ENCODE measurements at places on chromosomes 4 and X. TPM values are rescaled to one million over a fixed set of nuclear protein-coding genes. Genes with fewer than 3 reads are reported as not detected.
A peak's percentile ranks its signal among the peaks of the same experiment; 100 is the strongest.

The PCSK1N gene
- 167 TPM for polyA plus RNA-seq

The CCDC110 gene
- polyA plus RNA-seq: 4.1 TPM

The WAS gene
- 0.92 TPM for polyA plus RNA-seq

The MBNL3 gene
- polyA plus RNA-seq: 1.2 TPM

The TRIM61 gene
- 0.70 TPM for polyA plus RNA-seq

The CYBB gene
- 0.80 TPM for polyA plus RNA-seq

The ITIH6 gene
- polyA plus RNA-seq: not detected

The SOWAHD gene
- polyA plus RNA-seq: 0.30 TPM

GRCh38 chr4:18749391-18749790 is 727.8 kb upstream of the LCORL start:
- no peak for DNase-seq

DNA sequence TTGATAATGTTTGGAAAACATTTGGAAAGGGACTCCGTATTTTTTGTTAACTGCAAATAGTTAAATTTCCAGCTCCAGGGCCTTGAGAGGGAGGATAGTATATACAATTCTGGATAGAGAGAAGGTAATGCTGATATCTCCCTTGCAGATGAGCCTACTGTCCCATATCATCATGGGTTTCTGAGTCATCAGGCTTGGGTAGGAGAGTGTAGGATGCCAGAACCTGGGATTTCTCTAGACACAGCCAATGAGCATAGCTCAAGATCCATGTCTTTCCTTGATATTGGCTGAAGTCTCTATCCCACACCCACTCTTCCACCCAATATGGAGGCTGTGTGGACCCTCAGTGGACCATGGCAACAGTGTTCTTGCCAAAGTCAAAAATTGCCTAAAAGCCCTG is 7.8 kb downstream of the FRMPD3 start:
- no peak for DNase-seq

DNA sequence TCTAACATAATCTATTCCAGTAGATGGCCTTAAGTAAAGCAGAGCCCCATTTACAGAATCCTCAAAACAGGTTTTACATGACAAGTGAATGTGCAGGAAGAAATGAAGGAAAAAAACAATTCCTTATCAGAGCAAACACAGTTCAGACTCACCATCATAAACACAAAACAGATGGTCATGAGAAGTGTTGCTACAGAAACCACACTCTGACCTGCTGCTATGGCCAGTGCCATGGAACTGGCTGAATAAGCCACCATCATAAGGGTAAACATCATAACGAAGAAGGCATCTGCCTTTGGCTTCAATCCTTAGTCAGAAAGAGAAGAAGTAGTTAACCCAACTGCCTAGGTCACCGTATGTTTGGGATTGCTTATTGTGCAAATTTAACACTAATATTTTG is 61.1 kb downstream of the ABCG2 start:
- DNase-seq: no peak

DNA sequence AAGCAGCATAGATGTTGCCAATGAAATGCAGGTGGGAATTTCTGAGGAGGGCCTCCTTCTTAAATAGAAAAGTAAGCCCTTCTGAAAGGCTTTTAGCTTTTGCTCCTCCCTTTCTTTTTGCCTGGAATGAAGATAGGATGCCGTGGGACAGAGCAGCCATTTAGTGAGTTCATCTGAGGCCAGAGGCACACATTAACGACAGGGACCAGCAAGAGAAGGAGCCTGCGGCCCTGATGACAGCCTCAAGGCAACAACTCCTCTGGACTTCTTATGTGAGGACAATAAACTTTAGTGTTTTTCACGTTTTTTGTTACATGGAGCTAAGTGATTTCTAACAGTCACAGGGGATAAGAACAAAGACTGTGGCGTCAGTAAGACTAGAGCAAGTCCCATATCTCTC is 1.1 kb upstream of the BDH2 start:
- no peak for DNase-seq

DNA sequence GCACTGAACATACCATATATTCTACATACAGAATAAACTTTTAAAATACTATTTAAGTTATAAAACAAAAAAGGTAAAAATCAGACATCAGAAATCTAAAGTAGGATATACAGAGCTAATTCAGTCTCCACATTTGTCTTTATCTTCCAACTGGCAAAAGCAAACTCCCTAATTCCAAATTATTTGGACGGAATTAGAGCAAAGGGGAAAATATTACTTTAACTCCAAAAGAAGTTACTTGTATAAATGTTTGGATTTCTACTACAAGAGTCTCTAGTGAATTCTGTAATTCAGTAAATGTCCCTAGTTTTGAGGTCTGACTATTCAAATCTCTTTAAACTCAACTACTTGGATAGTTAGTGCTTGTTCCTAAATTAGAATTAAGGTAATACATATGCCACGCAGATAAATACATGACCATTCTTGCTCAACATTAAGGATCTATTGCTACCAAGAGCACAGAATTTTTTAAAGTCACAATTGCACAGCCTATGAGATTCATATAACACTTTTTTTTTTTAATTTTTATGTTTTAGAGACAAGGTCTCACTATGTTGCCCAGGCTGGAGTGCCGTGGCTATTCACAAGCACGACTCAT is 7.3 kb downstream of the ZNF280C start:
- DNase-seq: no peak

- DNase-seq: no peak
These were observed 444.7 kb downstream of the IQCM start for GRCh38 chr4:149370785-149371420.

GRCh38 chrX:152822383-152823086 is 8.0 kb downstream of the CETN2 start:
- no peak for DNase-seq

DNA sequence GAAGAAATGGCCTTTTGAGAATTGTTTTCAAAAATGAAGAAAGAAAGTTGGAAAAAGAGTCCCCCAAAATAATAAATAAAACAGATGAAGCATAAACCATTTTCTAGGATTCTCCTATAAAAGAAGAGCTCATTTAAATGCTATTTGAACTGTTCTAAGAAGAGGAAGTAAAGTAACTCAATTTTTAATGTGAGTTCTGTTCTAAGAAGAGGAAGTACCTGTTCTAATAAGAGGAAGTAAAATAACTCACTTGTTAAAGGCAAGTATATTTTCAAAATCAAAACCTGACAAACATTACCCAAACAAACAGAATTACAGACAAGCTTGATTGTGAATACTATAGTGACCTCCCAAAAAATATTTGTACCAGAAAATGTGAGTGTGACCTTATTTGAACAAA is 1326.3 kb downstream of the C4orf33 start:
- no peak for DNase-seq

DNA sequence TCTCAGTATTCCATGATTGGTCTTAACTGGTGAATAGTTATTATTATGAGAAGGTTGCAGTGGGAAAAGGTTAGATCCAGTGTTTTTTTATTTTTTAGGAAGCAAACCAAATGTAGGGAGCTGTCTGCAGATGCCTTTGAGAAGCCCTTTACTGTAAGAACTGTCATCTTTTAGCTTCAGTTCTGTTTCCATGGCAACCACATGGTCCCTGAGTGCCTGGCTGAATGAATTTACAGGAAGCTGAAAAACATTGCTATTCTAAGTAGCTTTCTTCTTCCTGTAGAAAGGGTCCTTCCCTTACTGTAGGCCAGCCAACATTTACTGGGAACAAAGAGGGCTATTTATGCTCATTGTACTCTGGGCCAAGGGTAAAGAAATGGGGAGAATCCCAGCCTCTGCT is 103.3 kb downstream of the DCLK2 start:
- DNase-seq: no peak

DNA sequence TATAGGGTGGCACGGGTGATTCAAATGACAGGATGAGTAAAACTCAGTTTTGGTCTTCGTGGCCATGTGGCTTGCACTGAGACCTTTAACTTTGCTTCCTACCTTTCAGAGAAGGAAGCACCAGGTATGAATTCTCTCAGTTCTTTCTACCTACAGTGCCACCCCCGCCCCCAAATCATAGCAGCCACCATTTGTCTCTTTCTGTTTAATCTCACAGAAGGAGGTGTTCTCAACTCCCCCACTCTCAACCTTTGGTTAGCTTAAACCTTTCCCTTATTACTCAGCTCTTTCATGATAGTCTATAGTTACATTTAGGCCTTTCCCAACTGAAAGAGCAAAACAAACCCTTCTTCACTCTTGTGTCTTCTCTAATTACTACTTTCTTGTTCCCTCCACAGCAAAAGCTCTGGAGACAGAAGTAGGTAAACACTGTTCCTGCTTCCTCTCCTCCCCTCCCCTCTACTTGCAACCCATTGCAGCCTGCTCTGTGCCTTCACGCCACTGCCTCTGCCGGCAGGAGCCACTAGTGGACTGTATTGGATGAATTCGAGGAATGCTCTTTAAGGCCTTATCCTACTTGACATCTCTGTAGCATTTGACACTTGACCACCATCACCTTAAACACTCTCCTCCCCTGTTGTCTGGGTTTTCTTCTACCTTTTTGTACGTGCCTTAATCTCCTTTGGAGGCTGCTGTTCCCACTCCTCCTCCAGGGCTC is 123.7 kb downstream of the AFF1 start:
- no peak for DNase-seq

GRCh38 chr4:1240721-1241465 is 8.0 kb downstream of the CTBP1 start:
- DNase-seq: peak; percentile 54

DNA sequence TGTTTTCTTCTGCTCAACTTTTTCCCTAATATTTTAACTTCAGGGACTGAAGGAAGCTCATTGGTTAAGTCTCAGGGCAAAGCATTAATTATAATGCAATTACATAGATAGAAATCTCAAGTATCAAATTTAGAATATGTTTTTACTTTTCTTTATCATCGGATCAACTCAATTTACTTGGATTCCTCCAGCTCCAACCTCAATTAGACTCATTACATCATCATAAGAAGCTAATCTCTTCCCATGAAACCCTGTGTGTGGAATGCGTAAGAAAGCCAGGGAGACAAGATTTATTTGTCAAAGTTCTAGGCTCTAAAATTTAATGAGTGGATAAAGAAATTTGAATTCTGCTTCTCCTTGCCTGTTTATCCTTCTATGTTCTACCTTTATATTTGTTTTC is 918.4 kb downstream of the ADGRL3 start:
- DNase-seq: no peak

DNA sequence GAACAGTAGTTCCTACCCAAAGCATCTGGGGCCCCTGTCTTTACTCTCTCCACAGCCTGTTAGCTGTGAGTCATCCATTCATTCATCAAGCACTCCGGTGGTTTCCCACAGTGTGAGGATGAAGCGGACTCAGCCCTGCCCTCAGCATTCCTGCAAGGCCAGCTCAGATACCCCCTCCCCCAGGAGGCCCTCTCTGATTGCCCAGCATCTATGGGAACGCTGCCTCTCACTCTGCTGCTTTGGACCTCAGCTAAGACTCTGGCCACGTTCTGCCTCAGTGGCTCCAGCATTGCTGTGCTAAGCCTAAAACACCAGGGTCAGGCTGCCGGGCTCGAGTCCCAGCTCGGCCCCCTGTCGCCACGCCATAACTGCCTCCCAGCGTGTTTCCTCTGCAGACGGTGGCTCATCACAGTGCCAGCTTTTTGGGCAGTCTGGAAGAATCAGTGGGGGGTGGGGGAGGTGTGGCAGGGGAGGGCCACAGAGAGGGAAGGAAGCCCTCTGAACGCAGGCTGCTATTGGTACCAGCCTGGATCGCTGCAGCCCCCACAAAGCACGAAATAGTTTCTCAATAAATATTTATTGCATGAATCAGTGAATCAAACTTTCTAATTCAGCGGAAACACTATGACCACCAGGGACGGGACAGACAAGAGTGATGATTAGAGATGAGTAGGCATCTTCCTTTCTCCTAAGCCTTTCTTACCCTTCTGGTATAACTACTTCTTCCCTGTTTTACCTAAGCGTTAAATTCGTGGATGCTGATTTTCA is 74.4 kb downstream of the SORCS2 start:
- no peak for DNase-seq

Measured in pancreas (tissue), 10 donors.